CD4-positive, CD25-positive, alpha-beta regulatory T cell (primary cell): ENCODE measurements at places on chromosomes 2 and 18. TPM values are rescaled to one million over a fixed set of nuclear protein-coding genes. Genes with fewer than 3 reads are reported as not detected.

SNORC gene
- 1.3 TPM for total RNA-seq

RBM44 gene
- total RNA-seq = 4.5 TPM

NFATC1 gene
- total RNA-seq = 64.7 TPM

CSRNP3 gene
- total RNA-seq = not detected

DHRS9 gene
- not detected for total RNA-seq

HOXD12 gene
- total RNA-seq = not detected

ARHGEF33 gene
- total RNA-seq = not detected

DSG1 gene
- not detected for total RNA-seq

MEP1B gene
- 0.42 TPM for total RNA-seq

SPATA3 gene
- 0.72 TPM for total RNA-seq

CAPN14 gene
- 0.20 TPM for total RNA-seq

UGT1A10 gene
- not detected for total RNA-seq

RIT2 gene
- total RNA-seq = not detected
